ENCODE measurements at places on chromosomes 3 and 15. TPM values are rescaled to one million over a fixed set of nuclear protein-coding genes. Genes with fewer than 3 reads are reported as not detected.

The SYNPR gene
- 105 TPM for total RNA-seq

The SHF gene
- 32.5 TPM for total RNA-seq

The CLRN1 gene
- not detected for total RNA-seq

The COL6A5 gene
- 0.69 TPM for total RNA-seq

The KNG1 gene
- not detected for total RNA-seq

The ADGRG7 gene
- not detected for total RNA-seq

The ZFAND6 gene
- total RNA-seq, result 168 TPM
